ENCODE measurements at places on chromosomes 11 and 22.

- no peak for DNase-seq
Measured at GRCh38 chr22:35071784-35072183, 5.8 kb downstream of the ISX start.

GRCh38 chr11:34243600-34244464 is 114.0 kb downstream of the ABTB2 start:
- DNase-seq: peak; percentile 64

DNA sequence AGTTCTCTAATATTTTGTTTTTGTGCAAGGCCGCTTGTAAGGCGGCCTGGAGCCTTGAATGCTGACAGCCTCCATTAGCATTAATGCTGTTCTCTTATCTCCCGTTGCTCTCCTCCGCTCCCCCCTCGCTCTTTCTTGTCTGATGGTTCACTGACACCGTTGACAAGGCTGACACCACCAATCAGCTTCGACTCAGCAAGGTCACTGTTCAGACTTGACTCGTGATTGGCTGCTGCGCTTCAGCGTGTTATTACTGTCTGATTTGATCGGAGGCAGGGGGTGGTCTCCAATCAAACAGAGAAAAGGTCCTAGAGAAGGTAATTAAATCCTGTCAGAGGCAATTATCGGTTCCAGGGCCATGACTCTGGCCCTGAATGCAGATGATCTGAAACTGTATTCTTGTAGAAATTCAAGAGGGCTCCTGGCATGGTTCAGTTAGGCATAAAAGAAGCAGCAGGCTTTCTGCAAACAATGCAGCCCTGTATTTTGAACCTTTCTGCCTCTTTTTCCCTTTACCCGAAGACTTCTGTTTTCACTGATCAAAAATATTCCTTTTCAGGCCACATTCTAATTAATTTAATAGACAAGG is 49.3 kb upstream of the MPPED2 start:
- no peak for DNase-seq

DNA sequence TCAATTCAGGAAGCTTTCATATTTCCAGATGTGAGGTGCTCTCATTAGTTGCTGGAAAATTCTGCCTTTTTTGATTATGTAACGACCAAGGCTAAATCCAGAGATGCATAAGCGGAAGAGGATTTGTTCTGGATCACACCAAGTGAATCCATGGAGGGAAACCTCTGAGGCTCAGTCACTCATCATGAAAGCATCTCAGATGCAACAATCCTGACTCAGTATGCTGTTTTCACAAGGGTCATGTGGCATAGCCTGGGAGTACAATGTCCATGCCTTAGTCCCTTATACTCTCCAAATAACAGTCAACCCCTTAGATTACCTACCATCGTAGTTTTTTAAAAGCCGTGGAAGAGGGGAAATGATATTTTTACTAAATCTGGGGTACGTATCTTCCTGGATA is 445.6 kb downstream of the NTM start:
- no peak for DNase-seq

DNA sequence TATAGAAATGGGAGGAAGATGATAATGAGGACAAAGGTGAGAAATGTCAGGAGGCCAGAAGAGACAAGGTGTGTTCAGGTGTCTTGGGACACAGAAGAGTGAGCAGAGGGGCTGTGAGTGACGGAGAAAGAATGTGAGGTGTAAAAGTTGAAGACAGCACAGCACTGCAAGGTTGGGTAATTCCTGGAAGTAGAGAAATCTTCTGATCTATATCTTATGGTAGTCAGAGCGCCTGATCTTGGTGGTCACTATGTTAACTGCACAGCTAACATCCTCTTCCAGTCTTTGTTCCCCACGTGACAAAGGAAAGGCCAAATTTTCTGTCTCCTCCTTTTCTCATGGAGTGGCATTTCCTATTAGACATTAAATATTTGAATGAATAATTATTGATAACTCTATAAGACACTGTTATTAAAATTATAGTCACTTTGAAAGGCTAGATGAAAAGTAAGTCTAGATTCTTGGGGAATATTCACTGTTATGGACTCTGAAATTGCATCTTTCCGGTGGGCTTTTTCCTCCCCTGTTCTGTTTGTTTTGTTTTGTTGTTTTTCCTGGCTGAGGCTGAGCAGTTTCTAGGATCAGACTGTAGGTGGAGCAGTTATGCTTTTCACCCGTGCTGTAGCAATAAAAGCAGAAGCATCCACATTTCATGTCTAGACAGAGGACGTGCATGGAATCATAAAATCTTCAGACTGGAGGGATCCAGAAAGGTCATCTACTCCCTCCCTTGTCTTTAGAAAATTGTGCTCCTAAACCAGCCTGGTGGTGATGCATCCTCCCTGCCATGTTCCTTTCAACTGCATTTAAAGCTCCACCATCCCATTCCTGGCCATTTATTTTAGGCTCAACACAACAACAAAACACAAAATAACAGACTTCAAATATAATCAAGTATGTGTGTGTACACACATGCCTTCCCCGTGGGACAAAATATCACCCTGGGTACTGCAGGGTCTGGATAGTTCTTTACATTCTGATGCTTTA is 26.6 kb downstream of the SC5D start:
- no peak for DNase-seq

- DNase-seq: no peak
Measured at GRCh38 chr11:8283100-8283464, 19.4 kb upstream of the LMO1 start.

DNA sequence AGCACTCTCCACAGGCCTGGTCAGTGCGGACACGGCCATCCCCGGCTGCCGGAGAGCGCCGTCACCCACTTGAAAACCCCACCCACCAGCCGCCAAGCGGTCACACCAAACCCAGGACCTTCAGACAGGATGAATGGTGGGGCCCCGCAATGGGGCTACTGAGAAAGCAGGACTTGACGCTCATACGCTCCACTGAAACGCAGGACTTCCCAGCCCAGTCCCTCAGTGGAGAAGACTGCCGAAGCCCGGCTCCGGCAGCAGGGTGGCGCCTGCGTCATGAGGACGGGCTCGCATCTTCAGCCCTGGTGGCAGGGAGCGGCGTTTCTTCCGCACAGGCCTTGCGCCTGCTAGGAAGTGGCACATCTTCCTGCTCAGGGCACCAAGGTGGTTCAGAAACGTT is 15.3 kb upstream of the PHLDA2 start:
- no peak for DNase-seq

- no peak for DNase-seq
Measured at GRCh38 chr11:93216511-93217101, 18.8 kb upstream of the SLC36A4 start.

DNA sequence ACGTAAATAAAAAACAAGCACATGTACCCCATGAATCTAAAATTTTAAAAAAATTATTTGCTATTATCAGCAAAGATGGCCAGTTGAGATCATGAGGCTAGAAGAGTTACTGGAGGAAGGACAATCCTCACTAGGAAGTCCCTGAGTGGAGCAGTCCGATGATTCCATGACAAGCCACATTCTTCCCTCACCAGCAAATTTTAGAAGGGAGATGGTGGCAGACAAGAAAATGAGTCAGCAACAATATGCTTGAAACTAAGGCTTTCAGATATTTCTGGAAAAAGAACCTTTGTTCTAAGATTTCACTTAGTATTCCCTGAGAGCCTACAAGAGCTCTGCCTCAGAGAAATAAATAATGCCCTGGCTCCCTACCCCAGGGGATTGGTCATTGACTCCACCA is 34.9 kb downstream of the P4HA3 start:
- no peak for DNase-seq

DNA sequence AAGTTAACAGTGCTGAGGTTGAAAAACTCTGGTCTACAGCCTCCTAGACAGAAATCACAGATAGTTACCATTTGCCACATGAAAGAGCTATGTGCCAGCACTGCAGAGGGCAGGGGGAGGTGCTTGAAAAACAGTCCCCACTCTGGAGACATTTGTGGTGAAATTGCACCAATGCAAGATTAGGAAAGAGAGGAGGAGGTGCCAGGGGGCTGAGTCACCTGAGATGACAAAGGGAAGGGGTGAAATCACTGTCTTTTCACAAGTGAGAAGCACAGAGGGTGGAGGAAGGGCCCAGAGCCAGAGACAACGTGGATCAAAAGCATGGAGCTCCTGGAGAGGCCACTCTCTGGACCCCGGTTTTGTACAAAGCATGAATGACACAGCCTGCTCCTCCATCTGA is 196.3 kb downstream of the BUD13 start:
- DNase-seq: no peak

DNA sequence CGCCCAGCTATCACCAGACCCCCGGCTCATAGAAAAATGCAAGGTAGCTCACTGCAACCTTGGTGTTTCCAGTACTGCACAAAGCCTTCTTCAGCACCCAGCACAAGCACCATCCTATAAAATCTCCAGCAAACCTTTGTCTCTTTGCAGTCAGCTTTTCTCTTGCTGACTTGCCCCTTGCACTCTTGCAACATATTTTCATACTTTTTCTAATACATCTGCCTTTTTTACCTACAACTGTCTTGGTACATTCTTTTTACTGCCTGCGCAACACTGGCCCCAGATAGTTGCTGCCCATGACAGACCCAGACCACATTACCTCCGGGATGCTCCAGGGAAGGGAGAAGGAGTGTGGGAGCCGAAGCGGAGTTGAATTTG is 142.4 kb downstream of the MPPED1 start:
- DNase-seq: no peak

- no peak for DNase-seq
Measured at GRCh38 chr11:44328138-44328660, 18.3 kb upstream of the ALX4 start.

- DNase-seq: no peak
Measured at GRCh38 chr22:46251266-46251665, 1.2 kb upstream of the CDPF1 start.

- DNase-seq: no peak
Measured at GRCh38 chr11:111194860-111195568, 50.5 kb upstream of the POU2AF2 start.

DNA sequence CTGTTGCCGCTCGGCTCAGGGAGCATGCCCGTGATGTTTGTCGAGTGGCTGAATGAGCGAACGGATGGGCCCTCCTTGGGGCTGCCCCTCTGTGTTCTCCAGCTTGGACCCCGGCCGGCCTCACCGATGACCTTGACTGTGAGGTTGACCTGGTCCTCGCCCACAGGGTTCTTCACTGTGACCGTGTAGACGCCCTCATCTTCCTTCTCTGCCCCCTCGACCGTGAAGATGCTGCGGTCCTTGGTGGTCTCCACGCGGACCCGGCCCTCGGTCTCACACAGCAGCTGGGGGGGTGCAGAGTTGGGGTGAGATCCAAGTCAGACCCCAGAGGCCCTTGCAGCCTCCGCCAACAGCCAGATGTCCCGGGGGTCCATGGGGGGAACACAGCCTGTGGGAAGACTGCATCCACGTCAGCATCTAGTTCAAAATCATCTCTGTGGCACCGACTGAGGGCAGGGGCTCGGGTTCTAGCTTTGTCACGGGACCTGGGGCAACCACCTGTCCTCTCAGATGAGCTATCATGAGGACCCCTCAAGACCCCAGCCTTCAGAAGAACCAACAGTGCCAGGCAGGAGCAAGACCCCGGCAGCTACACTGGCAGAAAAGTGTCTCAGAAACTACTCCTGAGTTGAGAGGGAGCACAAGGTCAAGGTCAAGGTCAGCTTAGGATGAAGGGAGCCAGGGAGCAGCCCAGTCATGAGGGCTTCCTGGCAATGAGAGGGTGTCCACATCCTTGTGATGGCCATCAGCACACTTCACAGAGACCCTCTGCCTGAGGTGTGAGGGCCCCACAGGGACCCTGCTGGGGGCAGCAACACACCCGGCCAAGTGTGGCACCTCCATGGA is 13.9 kb downstream of the MYBPC3 start:
- DNase-seq: no peak

- DNase-seq: no peak
Measured at GRCh38 chr11:123072332-123072761, 10.4 kb upstream of the HSPA8 start.

- no peak for DNase-seq
Measured at GRCh38 chr11:75386942-75387630, 12.2 kb upstream of the RPS3 start.

- DNase-seq: no peak
Measured at GRCh38 chr11:88657076-88657738, 319.7 kb upstream of the CTSC start.

- no peak for DNase-seq
Measured at GRCh38 chr11:126999366-126999765, 1.2 kb downstream of the KIRREL3 start.

DNA sequence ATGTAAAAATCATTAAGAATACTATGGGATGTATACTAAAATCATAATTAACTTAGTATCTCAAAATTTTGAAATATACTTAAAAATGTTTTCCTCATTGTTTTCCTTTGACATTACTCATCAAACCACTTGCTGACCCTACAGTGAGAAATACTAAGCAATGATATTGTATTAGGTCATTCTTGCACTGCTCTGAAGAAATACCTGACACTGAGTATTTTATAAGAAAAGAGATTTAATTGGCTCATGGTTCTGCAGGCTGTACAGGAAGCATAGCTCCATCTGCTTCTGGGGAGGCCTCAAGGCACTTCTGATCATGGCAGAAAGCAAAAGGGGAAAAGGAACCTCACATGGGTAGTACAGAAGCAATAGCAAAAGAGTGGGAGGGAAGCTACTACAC is 950.9 kb upstream of the CHORDC1 start:
- DNase-seq: no peak

DNA sequence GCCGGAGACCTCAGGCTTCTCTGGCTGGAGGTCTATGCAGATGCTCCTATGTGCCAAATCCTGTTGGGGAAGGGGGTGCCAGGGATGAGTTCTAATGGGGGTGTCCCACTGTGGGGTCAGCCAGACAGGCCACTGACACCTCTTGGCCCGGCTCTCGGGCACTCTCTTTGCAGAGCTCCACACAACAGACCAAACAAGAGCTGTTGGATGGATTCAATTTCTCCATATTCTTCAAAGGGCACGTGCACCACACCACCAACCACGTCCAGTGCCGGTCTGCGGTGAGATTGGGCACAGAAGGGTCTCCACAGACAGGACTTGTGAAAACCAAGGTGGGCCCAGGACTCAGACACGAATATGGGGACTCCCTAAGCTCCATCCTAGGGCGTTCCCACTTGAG is 2.2 kb upstream of the RGL4 start:
- no peak for DNase-seq

DNA sequence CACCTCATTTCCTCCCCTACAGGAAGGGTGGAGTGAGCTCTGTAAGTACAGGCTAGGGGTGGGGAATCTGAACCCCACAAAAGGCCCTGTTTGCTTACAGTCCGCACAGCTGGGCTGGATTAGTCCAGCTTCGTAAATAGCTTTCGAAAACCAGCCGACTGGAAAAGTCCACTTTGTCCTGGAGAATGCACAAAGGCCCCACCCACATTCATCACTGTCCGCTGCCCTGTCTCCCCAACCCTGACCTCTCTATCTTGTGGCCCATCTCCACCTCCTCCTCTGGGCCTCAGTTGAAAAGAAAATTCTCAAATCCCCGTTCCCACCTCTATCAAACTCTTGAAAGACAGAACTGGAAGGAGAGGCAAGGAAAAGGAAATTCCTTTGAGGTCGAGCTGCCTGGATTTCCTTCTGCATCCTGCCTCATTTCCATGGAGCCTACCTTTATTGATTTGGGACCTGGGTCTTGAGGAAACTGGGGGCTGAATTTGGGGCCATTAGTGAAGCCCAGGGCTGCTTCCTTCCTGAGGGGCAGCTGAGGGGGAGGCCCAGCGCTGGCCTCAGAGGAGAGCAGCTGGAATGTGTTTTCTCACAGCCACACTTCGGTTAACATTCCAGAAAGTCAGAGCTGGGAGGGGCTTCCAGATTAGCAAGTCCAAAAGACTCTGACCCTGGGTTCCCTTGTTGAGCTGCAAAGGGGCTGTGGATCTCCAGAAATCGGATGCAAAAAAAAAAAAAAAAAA is 147.6 kb downstream of the FBXO7 start:
- no peak for DNase-seq
